ENCODE measurements at places on chromosomes 2 and 18.
A peak's percentile ranks its signal among the peaks of the same experiment; 100 is the strongest.

GRCh38 chr2:175111200-175111657 is 56.8 kb downstream of the ATF2 start:
- peak; percentile 59 for DNase-seq

DNA sequence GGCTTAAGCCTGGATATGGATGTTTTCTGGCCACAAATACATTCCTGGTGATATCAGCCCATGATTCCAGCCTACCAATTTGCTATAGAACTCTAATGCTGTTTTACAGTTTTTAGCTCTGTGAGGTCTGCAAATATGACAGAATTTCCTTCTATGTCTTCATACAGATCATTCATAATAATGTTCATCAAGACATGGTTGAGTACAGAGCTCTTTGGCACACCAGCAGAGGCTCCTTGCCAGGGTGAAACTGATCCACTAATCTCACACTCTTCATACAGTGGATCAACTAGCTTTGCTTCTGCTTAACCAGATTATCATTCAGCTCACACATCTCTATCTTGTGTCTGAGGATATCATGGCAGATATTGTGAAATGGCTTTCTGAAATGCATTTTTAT is 672.1 kb downstream of the STK39 start:
- no peak for DNase-seq

GRCh38 chr2:161412346-161412745 is 3.8 kb upstream of the TBR1 start:
- DNase-seq = no peak

GRCh38 chr2:201139836-201140604 is 24.1 kb downstream of the CFLAR start:
- no peak for DNase-seq

DNA sequence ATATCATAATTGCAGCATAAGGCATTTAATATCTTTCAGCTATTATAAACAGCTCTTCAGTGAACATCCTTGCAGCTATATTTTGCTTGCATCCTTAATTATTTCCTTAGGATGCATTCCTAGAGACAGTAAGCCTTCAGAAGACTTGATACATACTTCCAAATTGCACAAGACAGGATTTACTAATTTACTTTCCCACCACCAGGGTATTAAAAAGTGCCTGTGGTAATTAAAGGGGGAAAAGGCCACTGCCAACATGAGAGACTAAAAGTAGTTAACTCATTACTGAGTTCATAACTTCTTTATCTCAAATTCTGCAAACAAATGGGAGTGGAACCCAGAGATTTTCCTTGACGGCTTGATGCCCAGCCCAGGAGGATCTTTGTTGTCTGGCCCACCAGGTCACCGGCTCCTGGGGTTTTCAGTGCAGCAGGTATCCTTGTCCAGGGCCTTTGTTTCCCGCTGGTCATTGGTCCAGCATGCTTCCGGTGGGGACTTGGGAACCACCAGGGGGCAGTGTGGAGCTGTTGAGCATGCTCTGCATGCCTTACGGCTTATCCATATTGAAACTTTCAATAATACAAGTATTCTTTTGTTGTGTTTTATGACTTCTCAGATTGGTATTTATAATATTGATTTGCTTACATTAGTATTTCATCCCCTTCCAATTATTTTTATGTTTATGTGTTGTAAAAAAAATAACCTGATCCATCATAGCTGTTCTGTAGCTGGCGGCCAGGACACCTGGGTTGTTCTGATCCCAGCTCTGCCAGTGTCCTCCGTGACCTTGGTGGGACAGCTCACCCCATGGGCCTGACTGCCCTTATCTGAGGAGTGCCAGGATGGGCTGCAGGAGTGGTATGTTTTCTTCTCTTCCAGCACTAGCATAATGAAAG is 61.4 kb downstream of the TGOLN2 start:
- peak; percentile 77 for DNase-seq

DNA sequence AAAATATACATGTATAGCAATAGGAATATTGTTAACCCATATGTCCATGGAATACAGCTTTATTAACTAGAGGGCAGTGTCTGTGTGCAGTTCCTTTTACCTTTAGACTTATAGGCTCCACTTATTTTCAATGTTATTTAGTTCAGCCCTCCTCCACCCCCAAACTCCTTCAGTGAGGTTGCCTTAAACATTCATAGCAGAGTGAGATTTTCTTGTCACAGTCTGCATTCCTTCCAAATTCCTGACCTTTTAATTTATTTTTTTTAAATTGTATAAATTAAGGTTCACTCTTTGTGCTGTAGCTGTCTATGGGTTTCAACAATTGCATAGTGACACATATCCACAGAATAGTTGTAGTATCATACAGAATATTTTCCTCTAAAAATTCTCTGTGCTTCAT is 30.9 kb downstream of the TFPI start:
- DNase-seq = no peak

DNA sequence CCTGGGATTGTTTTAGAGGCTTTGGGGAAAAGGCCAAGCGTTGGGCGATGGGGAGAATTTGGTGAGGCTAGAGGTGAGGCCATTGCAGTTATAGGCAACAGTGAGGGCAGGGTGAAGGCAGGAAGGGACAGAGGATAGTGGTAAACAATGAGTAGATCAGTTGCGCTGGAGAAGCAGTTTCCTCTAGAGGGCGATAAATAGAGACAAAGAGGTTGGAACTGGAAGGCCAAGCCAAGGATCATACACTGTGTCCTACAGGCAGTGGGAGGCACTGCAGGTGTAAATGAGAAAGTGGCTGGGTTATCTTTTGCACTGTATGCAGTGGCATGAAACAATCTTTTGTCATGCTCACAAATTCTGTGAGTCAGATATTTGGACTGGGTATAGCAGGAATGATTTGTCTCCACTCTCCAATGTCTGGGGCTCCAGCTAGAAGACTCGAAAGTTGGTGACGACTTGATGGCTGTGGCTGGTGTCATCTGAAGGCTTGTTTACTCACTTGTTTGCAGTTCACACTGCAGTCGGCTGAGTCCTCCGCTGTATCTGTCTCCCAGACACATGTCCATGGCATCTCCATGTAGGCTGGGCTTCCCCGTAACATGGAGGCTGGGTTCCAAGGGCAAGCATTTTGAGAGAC is 82.1 kb downstream of the TNP1 start:
- peak; percentile 71 for DNase-seq
